DMS 273 treated with DMSO at 0.1 percent for 48 hours (cell line): ENCODE measurements at places on chromosomes 7 and 10.

- no peak for DNase-seq
Measured at GRCh38 chr10:78313048-78313381, 279.4 kb downstream of the RPS24 start.

DNA sequence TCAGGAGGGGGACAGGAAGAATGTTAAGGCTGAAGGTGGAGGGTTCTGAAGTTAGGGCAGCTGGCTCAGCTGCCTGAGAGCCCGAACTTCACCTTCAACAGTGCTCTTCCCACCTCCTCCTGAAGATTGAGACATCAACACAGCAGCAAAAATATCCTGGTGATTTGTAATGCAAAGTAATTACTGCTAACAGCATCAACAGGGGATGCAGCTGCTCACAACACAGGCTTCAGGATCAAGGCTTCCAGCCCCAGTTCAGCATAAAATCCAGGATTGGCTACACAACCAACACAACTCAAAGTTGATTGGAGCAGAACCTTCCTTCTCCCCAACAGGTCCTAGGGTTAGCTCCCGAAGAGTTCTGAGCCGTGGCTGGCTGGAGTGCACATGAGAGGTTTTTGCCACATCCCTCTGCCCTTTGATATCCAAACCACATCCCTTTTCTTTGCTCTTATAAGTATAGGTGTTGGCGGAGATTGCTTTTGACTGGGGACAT is 242.4 kb downstream of the KIAA1217 start:
- peak; percentile 37 for DNase-seq

GRCh38 chr10:111125102-111125501 is 48.3 kb downstream of the ADRA2A start:
- DNase-seq: no peak

DNA sequence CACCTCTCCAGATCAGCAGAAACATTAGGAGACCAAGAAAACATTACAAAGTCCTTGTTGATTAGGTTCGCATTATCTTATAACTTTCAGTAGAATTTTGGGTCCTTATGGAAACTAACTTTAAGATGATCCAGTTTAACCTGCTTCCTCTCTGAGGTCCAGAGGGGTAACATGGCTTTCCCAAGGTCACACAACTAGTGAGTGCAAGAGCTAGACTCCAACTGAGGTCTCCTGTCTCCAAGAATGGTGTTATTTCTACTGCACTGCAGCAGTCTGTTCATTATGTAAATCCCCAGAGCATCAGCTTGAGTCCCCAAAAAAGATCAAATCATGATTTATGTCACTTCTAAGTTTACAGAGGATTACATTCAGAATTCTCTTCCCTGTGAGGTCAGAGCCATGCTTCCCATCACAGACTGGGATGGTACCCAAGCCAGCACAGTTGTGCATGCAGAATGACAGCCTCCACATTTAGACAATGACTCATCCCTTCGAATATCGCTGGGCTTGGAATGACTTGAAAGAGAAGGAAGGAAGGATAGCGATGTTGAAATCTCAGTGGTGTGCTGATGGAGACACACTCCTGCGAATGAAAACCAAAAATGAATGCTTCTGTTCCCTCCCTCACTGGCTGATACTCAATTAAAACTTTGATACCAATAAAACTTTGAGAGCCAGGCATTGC is 163.1 kb upstream of the PLXNA4 start:
- DNase-seq: no peak

GRCh38 chr7:67348171-67348570 is 351.5 kb downstream of the TYW1 start:
- no peak for DNase-seq

- DNase-seq: no peak
Measured at GRCh38 chr10:77160679-77161078, 476.9 kb downstream of the KCNMA1 start.

DNA sequence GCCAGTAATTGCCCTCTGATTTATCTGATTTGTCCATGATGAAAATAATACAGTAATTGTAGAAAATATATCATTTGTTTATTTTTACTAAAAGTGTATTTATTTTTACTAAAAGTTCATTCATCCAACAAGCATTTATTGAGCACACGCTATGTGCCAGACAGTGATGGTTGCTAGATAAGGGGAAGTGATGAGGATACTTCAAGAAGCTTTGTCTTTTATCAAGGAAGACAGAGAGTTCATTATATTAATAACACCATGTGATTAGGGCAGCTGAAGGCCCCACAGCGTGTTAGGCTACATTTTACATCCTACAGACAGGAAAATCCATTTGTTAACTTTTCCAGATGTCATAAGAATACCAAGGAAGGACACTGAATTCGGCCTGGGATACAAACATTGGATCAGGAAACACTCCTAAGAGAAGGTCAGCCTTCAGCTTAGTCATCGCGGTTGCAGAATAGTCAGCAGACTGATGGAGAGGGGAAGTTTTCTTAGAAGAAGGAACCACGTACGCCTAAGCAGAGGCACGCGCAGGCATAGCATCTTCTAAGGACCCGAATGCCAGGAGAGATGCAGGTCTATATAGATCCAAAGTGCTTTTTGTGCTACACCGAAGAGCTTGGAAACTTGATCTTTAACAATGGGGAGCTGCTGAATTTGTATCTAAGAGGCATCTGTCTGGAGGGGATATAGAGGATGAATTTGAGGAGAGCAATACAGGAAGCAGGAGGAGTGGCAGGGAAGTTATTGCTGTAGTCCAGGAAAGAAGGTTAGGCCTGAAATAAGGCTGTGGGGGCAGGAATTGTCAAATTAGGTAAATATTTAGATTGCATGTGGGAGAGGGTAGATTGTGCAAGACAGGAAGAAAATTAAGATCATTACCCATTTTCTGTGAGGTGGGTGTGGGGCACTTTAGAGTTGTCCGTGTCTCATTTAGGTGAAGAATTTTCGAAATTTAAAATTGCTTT is 85.7 kb downstream of the LRGUK start:
- no peak for DNase-seq

DNA sequence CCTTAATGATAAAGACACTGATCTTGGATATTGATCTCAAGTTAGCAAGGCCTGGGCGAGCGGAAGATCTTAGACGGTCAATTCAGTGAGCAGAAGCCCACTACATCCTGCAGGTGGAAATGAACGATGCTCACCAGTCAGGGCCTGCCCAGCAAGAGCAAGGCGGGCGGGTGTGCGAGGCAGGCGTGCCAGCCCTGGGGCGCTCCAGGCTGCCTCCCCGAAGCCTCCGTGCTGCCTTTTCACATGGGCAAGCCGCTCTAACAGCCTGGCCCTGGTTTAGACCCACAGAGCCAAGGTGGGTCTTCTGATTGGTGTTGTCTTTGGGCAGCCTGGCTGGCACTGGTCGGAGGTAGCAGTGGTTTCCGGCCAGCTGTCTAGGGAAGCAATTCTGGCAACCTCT is 475.1 kb upstream of the FOXK1 start:
- DNase-seq: no peak

- no peak for DNase-seq
Measured at GRCh38 chr10:61321041-61321857, 131.9 kb downstream of the TMEM26 start.

DNA sequence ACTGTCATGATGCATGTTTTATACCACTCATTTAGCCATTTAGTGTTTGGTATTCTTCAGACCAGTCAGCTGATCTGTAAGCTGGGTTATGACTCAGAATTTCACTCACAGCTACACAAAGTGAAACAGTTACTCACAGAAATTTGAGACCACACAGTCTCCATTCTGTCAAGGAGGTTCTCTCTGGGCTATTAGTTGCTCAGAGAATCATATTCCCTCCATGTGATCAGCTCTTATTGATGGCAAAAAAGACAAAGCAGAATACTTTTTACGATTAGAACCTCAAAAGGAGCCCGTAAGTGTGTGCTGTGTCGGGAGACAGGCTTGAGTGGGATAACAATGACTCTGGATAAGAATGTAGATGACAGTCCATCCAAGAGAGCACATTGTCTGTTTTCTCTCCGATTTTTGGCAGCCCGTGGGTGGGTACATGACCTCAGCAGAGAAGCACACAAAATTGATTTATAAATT is 277.6 kb upstream of the SORCS1 start:
- no peak for DNase-seq

GRCh38 chr10:43372765-43373361 is 1.4 kb downstream of the FXYD4 start:
- DNase-seq: no peak

DNA sequence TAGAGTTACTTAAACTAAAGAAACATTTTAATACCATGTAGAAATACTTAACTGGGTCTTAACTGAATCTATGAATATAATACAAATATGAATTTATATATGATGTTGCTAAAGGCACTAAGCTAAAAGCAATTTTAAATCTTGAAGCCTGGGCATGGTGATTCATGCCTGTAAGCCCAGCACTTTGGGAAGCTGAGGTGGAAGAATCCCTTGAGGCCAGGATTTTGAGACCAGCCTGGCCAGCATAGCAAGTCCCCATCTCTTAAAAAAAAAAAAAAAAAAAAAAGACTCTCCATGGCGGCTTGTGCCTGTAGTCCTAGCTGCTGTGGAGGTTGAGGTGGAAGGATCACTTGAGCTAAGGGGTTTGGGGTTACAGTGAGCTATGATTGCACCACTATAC is 95.3 kb downstream of the CCSER2 start:
- DNase-seq: no peak

DNA sequence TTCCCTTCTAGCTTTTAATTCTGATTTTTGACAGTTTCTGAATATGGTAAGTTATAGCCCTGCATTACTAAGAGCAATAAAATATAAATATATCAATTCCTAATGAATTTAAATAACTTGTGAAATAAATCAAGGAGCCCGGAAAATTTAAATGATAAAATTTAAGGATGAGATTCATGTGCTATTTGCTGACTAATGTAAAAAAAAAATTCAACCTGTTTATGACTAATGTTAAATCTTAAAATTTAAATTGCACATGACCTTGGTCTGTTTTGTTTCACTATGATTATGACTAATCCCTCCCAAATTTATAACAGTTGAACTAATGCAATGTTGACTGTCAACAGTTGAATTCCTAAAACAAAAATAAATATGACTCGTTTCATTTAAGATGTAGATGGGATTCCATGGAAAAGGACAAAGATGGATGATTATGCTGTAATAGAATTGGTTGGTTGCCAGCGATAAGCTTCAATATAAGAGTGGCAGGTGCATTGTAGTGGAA is 419.9 kb downstream of the NRG3 start:
- DNase-seq: no peak

GRCh38 chr10:90642650-90643049 is 215.2 kb downstream of the HTR7 start:
- no peak for DNase-seq

- DNase-seq: no peak
Measured at GRCh38 chr10:91627344-91628102, 5.3 kb downstream of the PPP1R3C start.

DNA sequence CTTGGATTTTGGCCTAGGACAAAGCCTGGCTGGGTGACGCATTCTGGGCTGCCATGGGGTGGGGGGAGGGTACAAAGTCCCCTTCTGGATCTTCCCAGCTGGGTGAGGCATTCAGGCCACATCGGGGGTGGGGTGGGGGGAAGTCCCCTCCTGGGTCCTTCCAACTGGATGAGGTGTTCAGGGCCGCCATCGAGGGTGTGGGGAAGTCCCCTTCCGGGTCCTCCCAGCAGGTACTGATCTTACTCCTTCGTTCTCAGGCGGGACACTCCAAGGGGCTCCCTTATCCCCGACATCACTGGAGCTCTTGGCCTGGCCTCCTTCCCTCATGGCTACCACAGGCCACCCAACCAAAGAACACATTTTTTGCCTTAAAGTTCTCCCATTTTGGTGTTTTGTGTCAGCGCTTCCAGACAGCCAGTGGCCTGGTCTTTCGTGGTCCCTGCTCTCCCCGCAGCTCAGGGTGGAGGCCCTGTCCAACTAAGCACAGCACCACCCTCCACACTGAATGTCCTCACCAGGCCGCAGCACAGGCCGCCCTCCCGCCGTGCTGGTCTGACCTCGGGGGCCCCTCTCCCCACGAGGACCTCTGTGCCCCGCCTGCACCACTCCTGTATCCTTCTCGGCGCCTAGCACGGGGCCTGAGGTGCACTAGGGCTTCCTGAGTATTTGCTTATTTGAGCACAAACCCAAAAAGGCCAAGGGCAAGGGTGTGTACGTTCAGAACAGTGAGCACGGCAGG is 38.5 kb downstream of the EN2 start:
- no peak for DNase-seq

DNA sequence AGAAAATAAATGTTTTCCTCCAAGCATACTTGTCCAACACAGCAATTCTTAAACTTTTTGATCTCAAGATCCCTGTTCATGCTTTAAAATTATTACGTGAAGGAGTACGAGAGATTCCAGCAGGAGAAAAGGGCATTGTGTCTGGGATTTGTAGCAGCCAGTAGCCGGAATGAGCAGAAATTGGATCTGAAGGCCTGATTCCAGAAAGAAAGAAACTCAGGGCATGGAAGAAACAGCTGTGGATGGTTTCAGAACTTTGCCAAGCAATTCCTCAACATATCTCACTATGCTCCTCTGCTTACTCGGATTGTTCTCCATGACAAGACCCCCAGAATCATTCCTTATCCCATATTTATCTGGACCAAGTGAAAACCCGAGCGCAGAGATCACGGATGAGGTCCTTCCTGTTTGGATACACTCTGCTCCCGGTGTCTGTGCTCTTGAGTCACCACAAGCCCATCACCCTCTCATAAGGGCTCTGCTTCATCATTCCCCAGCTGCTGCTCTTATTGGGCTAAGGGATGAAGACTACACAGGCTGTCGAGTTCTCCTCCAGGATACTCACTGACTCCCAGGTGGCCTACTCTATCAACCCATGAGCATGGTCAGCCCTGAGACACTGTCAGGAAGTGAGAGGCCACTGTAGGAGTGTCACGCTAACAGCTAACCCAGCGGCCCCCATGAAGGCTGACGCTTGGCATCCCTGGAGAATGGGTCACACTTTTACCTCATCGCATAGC is 121.0 kb upstream of the LANCL2 start:
- no peak for DNase-seq

GRCh38 chr10:59868696-59869593 is 37.4 kb downstream of the CCDC6 start:
- DNase-seq: no peak
